ENCODE measurements at places on chromosomes 3 and 15.

DNA sequence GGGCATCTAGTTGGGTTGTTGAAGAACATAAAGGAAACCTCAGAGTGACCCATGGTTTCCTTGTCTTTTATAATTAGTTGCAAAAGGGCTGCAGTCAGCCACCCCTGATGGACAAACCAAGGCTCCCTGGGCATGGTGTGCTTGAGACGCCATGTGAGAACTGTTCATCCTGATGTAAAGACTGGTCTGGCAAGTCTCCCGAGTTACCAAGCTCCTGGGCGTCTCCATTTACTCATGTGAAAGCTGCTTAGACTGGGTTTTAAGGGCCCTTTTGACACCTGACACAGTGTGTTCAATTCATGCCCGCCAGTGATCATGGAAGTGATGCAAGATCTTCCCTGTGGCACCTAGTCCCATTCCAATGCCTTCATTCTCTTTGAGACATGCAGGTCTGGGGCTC is 49.4 kb downstream of the GRK7 start:
- no peak for DNase-seq

DNA sequence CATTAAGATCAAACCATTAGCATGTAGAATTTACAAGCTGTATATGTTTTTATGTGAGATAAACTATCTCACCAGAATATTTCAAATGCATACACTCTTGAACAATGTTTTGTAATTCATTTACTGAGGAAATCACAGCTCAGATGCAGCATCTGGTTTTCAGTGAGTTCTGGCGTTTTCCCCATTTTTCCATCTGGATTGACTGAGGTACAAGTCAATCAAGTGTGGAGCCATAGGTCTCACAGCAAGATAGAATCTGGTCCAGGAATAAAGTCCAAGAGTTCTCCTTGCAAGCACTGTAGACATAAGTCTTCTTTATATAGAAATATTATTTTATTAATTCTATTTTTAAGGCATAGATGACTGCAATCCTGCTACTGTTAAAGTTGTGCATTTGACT is 219.3 kb downstream of the ZBBX start:
- no peak for DNase-seq

GRCh38 chr15:76575274-76575673 is 238.7 kb downstream of the ISL2 start:
- DNase-seq, result no peak

DNA sequence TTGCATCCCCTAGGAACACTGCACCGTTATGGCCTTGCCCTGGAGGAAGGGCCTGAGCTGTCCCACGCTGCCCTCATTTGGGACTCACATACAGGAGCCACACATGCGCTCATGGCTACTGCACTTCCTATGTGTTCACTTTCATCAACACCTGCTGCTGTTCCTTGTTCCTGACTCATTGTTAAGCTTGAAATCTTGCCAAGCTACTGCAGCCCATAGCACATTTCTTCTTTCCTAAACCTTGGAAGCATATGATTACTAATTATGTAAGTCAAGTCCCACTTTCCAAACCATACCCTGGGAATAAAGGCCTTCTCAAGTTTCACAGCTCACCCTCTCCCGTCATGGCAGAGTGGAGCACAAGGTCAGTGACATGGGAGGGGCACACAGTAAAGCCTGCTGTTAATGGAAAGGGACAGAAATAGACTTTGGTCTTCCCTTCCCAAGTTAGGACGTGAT is 307.9 kb downstream of the CLSTN2 start:
- DNase-seq, result peak; percentile 92

DNA sequence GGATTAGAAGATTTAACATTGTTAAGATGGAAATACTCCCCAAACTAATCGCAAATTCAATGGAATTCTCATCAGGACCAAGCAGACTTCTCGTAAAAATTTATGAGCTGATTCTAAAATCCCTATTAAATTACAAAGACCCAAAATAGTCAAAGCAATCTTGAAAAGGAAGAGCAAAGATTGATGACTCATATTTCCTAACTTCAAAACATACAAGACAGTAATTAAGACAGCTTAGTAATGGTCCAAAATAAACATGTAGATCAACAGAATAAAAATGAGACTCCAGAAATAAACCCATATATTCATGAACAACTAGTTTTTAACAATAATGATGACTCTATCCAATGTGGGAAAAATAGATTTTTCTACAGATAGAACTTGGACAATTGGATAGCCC is 148.7 kb downstream of the SI start:
- DNase-seq, result peak; percentile 53

DNA sequence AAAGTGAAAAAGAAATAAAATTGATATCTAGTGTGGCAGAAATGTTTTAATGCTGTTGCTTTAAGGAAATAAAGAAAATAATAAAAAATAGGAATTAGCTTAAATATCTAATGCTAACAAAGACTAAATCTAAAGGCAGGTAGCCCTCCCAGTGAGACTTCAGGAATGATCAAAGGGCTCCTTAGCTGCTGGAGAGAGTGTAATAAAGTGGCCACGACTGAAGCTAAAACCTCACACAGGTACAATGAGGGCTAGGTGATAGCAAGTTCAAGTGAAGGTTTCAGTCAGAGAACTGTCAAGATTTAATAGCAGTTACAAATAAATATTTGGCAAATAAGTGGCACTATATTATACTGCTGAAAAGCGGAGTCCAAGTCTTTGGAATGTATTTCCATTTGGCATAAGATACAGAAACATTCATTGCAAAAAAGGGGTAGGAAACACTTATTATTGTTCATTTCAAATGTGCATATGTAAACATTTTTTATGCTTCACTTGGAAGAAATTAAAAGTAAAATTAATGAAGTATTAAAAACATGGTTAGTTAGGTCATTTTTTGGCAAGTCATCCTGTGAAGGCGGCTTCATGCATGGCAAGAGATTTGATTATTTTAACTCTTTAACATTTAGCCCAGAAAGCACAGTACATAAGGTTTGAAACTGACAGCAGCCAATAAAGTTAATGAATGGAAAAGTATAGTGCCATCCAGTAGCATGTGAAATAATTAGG is 168.2 kb downstream of the ECT2 start:
- DNase-seq, result peak; percentile 69

- DNase-seq, result no peak
Measured at GRCh38 chr15:32967521-32967920, 227.0 kb downstream of the FMN1 start.

GRCh38 chr15:29917600-29918597 is 95.6 kb upstream of the TJP1 start:
- DNase-seq, result no peak

GRCh38 chr3:185896636-185897035 is 41.2 kb downstream of the TRA2B start:
- no peak for DNase-seq

DNA sequence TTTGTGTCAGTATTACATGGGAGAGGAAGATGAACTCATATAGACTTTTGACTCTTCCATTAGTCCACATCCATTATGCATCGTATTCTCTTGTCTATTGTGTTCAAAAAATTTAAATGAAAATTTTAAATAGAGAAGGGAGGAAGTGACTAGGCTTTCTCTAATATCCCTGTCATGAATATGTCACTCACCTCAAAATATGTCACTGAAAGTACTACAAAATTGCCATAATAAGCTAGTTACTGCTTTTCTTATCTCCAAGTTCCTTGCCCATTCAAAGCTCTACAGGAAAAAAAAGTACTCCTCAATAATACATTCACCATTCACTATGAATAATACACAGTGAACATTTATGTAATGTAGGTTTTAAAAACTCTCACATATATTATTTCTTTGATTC is 22.3 kb upstream of the GHSR start:
- DNase-seq, result no peak

DNA sequence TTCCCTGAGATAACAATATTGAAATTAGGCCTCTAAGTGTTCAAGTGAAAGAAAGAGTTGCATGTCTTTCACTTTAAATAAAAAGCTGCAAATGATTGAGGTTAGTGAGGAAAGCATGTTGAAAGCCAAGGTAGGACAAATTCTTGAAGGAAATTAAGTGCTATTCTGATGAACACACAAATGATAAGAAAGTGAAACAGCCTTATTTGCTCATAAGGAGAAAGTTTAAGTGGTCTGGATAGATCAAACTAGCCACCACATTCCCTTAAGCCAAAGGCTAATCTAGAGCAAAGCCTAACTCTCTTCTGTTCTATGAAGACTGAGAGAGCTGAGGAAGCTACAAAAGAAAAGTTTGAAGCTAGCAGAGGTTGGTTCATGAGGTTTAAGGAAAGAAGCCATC is 36.1 kb downstream of the CRTC3 start:
- no peak for DNase-seq

- no peak for DNase-seq
Measured at GRCh38 chr3:181484026-181484425, 227.7 kb upstream of the SOX2 start.

- peak; percentile 37 for DNase-seq
Measured at GRCh38 chr3:141089339-141090152, 38.4 kb downstream of the SPSB4 start.

DNA sequence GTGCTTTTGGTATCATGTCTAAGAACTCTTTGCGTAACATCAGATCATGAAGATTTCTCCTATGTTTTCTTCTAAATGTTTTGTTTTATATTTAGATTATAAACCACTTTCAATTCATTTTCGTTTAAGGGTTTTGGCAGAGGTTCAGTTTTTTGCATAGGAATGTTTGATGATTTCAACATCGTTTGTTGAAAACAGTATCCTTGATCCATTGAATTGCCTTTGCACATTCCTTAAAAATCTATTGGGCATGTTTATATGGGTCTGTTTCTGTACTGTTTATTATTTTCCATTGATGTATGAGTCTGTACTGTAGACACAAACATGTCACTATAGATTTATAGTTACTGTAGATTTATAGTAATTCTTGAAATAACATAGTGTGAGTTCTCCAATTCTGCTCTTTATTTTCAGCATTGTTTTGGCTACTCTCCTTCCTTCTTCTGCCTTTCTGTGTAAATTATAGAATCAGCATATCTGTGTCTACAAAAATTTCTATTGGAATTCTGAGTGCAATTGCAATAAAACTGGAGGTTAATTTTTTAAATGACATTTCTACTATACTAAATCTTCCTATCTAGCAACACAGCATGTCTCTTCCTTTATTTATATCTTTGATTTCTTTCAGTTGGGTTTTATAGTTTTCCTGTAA is 374.0 kb downstream of the SV2B start:
- DNase-seq, result no peak

DNA sequence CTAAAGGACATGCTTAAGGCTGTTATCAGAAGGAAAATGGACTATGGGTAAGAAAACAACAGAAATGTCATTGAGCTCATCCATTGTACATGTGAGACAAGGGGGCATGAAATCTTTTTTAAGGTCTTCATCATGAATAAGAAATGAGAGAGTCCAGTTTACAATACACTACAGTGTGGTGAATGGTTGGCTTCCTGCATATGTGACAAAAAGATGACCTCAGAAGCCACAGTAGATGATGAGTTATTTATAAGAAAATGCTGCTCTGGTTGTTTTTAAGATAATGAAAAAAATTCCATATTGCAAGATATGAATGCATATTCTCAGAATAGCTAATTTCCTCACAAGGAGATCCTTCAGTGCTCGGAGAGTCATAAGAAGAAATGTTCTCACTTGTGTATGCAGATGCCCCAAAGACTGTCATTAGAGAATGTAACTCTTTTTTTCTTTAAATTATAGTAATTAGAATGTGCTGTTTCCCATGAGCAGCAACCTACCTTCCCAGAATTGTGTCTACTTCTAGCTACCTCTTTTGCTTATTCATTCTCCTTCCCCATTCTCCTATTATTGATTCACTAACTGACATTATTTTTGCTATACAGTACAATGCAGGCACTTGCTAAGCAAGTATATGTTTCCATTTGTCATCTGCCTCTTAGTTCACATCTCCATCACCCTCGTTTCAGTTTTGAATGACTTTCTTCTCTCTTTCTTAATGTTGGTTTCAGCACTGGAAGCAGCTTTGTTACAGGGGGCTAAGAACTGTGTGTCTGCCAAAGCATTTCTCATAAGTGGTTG is 152.0 kb upstream of the PEX5L start:
- no peak for DNase-seq

GRCh38 chr15:42490291-42490670 is 660 bp downstream of the ZNF106 start:
- no peak for DNase-seq

DNA sequence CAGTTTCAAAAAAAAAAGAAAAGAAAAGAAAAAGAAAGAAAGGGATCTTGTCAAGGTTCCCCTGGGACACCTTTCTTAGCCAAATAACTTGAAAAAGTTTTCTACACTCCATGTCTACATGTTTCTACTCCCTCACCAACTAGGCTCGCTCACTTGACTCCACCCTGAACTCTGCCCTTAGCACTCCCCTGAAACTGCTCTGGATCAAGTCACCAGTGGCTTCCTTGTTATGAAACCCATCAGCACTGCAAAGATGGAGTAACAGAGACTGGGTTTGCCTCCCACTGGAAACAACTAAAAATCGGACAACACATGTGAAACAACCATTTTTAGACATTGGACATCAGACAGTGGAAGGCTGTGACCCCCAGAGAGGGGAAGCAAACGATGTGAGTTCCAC is 36.8 kb downstream of the TMEM40 start:
- DNase-seq, result no peak

DNA sequence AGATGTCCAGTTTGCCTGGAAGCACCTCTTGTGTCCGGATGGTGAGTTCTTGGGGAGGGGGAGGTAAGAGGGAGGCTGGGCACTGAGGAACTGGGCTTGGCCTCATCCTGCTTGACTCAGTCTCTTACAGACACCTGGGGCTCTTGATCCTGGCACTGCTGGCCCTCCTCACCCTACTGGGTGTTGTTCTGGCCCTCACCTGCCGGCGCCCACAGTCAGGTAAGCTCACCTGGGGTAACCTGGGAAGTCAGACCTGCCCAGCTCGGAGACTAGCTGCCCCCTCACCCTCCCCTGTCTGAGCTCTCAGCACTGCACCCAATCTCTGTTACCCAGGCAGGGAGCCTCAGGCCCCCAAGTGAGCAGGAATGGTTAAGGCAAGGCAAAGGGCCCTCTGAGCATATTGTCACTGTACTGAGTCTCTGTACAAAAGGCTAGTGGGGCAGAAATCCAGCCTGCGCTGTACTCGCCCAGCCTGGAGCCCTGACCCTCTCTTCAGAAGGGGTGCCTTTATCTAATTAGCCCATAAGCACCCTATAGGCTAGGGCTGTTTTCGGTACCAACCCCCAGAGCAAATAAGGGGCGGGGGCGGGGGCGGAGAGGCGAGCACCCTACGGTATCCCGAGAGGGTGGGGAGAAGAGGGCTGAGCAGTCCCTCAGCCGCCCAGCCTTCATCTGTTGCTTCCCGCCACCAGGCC is 2.2 kb upstream of the IL17RC start:
- DNase-seq, result peak; percentile 74

DNA sequence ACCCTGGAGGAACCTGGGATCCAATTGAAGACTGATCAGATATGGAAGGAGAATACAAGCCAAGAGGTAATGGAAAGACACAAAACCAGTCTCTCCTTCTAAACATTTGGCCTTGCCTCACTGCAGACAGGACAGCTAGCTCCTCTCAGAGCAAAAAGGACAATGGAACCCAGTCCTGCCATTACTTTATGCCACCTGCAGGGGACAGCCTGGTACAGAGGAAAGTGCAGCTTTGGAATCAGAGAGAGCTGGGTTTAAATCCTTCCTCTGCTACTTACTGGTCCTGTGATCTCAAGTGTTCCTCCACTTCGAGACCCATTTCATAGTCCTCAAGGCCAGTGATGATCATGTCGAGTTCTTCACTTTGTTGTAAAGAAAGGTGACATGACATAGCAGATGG is 159.4 kb upstream of the SMAD3 start:
- peak; percentile 30 for DNase-seq
